ENCODE measurements at places on chromosomes 3 and 15.

DNA sequence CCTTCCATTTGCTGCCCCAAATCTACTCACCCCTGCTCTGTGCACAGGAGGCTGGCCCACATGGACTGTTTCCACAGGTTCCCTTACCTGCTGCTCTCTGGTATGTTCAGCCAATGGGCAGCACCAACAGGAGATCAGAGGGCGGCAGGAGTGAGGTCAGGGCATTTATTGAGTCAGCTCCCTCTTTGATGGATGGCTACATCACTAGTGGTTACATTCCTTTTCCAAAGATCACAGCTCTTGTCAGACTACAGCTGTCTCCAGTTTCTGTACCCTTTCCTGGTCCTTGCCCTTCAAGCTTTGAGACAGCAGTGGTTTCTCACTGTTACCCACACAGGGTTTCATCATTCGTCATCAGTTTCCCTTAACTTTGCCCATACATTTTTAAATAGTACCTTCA lies 325.1 kb downstream of the SUCLG2 start:
- H3K36me3 ChIP-seq = no peaks in the 10 kb centered on the region
- H3K27ac ChIP-seq = no peak overlapping the region
- no peaks in the 10 kb centered on the region for H3K4me1 ChIP-seq
- H3K27me3 ChIP-seq = no peaks in the 10 kb centered on the region
- no peak for DNase-seq

DNA sequence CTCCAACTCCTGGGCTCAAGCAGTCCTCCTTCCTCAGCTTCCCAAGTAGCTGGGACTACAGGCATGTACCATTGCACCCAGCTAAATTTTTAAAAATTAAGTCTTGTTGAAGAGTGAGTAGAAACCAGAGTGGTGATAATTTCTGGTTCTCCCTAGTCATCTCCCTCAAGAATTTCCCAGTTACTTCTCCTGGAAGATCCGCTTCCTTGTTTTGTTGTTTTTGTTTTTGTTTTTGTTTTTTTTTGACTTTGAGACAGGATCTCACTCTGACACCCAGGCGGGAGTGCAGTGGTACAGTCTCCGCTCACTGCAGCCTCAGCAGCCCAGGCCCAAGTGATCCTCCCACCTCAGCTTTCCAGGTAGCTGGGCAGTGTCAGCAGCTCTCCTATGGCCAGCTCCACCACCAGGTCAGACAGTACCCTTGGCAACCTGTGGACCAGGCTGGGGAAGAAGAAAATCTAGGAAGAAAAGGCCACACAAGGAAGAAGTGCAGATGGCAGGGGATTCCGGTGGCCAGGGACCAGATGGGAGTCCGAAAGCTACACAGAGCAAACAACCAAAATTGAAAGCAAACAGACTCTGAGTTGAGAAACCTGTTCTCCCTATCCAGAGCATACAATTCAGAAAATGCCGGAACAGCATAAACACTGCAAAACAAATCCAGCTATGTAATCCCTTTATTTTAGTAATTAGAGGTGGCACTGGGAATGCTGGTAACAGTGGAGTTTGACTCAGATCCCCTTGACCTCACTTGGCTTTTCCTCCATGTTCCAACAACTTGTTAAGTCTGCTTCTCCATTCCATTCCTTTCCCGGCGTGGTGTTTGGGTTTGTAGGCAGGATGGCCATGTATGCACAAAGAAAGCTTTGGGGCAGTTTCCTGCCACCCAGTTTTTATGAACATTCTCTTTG lies 266.6 kb upstream of the CTDSPL start:
- no peak overlapping the region for H3K4me3 ChIP-seq
- H3K27ac ChIP-seq = no peak overlapping the region
- H3K4me1 ChIP-seq = no peaks in the 10 kb centered on the region
- no peaks in the 10 kb centered on the region for H3K36me3 ChIP-seq

GRCh38 chr3:160312014-160312624 lies 86.9 kb downstream of the C3orf80 start:
- H3K4me3 ChIP-seq = no peak overlapping the region
- H3K27me3 ChIP-seq = no peaks in the 10 kb centered on the region
- no peak overlapping the region for H3K27ac ChIP-seq
- H3K36me3 ChIP-seq = peaks cover 11% of the 10 kb centered on the region
- DNase-seq = no peak

GRCh38 chr15:93143186-93143585 lies 54.2 kb upstream of the RGMA start:
- peaks cover 3% of the 10 kb centered on the region for H3K4me1 ChIP-seq
- DNase-seq = no peak
- no peaks in the 10 kb centered on the region for H3K27me3 ChIP-seq
- no peaks in the 10 kb centered on the region for H3K36me3 ChIP-seq

DNA sequence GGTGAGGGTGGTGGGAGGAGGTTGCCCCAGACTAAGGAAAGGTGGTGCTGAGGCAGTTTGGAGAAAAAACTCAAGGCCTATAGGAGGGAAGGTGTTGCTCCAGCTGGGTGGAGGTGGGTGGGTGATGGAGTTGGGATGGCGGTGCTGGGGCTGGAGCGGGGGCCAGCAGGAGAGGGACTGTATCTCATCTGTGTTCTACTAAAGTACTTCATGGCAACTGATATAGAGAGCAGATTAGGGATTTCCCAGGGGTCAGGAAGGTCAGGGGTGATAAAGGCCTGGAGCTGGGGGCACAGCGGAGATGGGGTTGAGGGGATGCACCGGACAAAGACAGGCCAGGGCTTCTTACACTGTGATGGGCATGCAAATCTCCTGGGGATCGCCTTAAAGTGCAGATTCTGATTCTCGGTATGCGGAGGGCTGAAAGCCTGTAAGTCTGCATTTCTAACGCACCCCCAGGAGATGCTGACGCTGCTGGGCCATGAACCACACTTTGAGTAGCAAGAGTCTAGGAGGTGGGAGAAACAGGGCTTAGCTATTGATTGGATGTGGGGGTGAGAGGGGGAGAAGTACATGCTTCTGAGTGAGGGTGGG lies 4.2 kb downstream of the KLHL40 start:
- H3K4me3 ChIP-seq = no peak overlapping the region
- no peaks in the 10 kb centered on the region for H3K36me3 ChIP-seq
- peaks cover 38% of the 10 kb centered on the region for H3K27me3 ChIP-seq

GRCh38 chr3:71680603-71681002 lies 44.6 kb downstream of the EIF4E3 start:
- peaks cover 4% of the 10 kb centered on the region for H3K4me1 ChIP-seq
- H3K36me3 ChIP-seq = no peaks in the 10 kb centered on the region
- DNase-seq = no peak

DNA sequence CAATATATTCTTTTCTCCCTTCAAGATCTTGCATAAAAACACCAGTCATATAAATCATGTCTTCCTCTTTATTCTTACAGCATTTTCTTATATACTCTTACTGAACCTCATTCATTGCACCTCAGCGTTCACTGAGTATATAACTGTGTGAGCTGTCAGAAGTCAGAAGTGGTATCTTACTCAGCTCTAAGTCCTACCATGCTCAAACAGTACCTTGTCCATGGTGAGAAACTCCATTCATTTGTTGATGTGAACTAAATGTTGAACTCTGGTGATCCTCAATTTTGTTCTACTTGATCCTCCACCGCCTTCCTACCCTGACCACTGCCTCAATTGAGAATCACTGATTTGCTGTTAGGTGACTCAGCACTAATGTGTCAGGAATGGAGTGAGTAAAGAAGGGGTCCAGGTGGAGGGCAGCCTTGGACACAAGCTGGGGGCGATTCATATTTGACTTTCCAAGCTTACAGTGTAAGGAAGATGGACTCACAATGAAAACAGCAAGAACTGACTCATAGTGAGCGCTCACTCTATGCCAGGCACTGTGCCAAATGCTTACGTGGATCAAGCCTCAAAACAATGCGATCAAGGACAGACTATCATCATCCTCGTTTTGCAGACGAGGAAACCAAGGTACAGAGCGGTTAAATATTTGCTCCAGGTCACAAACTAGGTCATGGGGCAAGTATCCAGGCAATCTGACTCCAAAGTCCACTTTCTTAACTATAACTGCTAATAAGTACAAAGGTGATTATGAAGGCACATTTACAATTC lies 13.5 kb upstream of the ZFYVE19 start:
- no peak for DNase-seq
- H3K4me3 ChIP-seq = no peak overlapping the region
- H3K36me3 ChIP-seq = peaks cover 4% of the 10 kb centered on the region
- H3K27ac ChIP-seq = no peak overlapping the region
- H3K27me3 ChIP-seq = no peaks in the 10 kb centered on the region
- H3K4me1 ChIP-seq = no peaks in the 10 kb centered on the region

DNA sequence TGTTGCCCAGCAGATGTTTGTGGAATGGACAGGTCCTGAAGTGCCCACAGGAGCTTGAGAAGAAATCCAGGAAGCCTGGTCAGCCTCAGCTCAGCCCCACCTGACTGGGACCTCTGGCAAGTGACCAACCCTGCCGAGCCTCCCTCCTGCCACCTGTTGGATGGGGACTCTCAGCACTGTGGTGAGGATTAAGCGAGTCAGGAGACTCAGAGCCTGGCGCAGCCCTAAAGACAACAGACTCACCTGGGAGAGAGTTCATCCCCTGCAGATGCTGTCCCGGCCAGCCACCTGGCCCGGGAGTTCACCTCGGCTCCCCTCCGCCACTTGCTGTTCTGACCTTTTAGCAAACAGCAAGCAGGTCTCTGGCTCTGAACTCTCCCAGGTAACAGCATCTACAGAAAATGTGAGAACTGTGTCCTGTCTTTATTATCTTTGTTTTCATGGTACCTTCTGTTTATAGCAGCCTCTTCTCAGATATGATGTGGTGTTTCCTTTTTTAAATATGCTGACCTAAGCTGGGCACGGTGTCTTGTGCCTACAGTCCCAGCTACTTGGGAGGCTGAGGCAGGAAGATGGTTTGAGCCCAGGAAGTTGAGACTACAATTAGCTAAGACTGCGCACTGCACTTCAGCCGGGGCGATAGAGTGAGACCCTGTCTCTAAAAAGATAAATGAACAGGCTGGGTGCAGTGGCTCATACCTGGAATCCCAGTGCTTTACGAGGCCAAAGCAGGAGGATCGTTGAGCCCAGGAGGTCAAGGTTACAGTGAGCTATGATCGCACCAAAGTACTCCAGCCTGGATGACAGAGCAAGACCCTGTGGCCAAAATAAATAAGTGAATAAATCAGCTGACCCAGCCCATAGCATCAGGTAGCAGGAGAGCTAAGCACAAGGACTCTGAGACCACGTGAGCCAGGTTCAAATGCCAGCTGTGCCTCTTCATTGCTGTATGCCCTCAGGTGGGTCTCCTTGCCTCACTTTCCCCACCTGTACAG lies 32.4 kb upstream of the SLC6A6 start:
- no peaks in the 10 kb centered on the region for H3K4me1 ChIP-seq
- H3K36me3 ChIP-seq = no peaks in the 10 kb centered on the region
- DNase-seq = no peak
- peaks cover 3% of the 10 kb centered on the region for H3K27me3 ChIP-seq
- no peak overlapping the region for H3K27ac ChIP-seq

DNA sequence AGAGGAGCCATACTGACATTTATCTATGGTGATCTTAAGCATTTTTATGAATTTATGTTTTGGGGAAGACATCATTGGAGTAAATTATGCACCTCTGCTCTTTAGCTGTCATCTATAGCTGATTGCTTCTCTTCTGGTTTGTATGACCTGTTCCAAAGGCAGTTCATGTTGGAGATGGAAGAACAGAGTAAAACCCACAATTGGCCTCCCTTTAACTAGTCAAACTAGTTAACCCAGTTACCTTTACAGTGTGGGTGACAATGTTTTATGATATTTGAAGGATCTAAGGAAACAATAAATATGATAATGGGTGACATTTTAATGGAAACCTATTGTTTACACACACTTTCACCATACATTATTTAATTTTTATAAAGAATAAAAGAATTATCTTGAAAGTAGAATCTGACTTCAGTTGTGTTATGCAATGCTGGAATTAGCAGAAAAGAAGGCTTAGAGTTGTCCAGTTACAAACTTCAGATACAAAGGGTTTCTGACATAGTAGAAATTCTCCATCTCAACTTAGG lies 263.5 kb downstream of the NFKBIZ start:
- H3K27me3 ChIP-seq = no peaks in the 10 kb centered on the region
- H3K4me1 ChIP-seq = no peaks in the 10 kb centered on the region
- H3K4me3 ChIP-seq = no peak overlapping the region
- H3K36me3 ChIP-seq = no peaks in the 10 kb centered on the region

- no peak overlapping the region for H3K27ac ChIP-seq
- H3K36me3 ChIP-seq = no peaks in the 10 kb centered on the region
- no peaks in the 10 kb centered on the region for H3K27me3 ChIP-seq
- no peak for DNase-seq
- no peaks in the 10 kb centered on the region for H3K4me1 ChIP-seq
Measured at GRCh38 chr3:154540950-154541604, 111.1 kb upstream of the GPR149 start.

GRCh38 chr3:107523289-107523538 lies 452 bp downstream of the BBX start:
- H3K36me3 ChIP-seq = no peaks in the 10 kb centered on the region
- H3K27ac ChIP-seq = peak overlapping the region; percentile 94
- peak overlapping the region; percentile 69 for H3K4me3 ChIP-seq
- no peak for DNase-seq
- H3K4me1 ChIP-seq = peaks cover 7% of the 10 kb centered on the region
- H3K27me3 ChIP-seq = no peaks in the 10 kb centered on the region

DNA sequence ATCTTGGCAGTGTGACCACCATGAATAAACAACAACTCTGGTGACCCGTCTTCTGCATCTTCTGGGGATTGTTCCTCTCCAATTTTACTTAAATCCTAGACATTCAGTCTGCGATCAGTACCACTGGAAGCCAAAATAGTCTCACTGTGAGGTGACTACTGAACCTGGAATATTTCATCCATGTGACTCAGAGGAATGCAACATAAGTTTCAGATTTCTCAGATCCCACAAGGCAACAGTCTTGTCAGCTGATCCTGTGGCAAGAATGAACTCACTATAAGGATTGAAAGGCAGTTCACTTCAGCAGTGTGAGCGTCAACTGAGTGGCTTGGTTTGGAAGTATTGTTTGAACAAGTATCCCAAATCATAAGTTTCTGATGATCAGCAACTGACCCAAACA lies 13.2 kb downstream of the NSUN3 start:
- no peak for DNase-seq
- no peak overlapping the region for H3K4me3 ChIP-seq
- no peaks in the 10 kb centered on the region for H3K27me3 ChIP-seq
- no peaks in the 10 kb centered on the region for H3K4me1 ChIP-seq

DNA sequence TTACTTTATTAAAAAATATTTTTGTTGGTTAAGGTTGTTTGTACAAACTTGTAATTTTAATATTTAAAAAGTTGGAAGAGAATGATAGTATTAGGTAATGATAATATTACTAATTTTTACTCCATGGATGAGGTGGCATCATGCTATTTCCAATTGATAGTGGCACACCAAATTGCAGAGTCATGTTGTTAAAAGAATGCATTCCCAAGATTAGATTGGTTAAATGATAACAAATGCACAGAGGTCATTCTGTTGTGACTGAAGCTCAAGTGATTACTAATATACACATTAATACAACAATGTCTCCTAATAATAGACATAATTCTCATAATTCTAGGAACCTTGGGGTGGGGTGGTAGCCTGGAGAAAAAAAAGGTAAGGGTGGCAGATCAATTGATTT lies 73.2 kb upstream of the ZBED2 start:
- no peak overlapping the region for H3K4me3 ChIP-seq
- H3K4me1 ChIP-seq = peaks cover 35% of the 10 kb centered on the region
- peak overlapping the region; percentile 98 for H3K27ac ChIP-seq

- DNase-seq = no peak
- H3K4me3 ChIP-seq = no peak overlapping the region
- H3K4me1 ChIP-seq = no peaks in the 10 kb centered on the region
- no peaks in the 10 kb centered on the region for H3K27me3 ChIP-seq
- H3K27ac ChIP-seq = no peak overlapping the region
Measured at GRCh38 chr3:120688121-120688520, 6.1 kb upstream of the HGD start.

- no peak overlapping the region for H3K4me3 ChIP-seq
- no peaks in the 10 kb centered on the region for H3K4me1 ChIP-seq
- peaks cover 13% of the 10 kb centered on the region for H3K27me3 ChIP-seq
- no peak overlapping the region for H3K27ac ChIP-seq
- H3K36me3 ChIP-seq = no peaks in the 10 kb centered on the region
Measured at GRCh38 chr3:171028025-171028778, 1.7 kb upstream of the SLC2A2 start.
